ENCODE measurements at places on chromosomes 2 and 18.

DNA sequence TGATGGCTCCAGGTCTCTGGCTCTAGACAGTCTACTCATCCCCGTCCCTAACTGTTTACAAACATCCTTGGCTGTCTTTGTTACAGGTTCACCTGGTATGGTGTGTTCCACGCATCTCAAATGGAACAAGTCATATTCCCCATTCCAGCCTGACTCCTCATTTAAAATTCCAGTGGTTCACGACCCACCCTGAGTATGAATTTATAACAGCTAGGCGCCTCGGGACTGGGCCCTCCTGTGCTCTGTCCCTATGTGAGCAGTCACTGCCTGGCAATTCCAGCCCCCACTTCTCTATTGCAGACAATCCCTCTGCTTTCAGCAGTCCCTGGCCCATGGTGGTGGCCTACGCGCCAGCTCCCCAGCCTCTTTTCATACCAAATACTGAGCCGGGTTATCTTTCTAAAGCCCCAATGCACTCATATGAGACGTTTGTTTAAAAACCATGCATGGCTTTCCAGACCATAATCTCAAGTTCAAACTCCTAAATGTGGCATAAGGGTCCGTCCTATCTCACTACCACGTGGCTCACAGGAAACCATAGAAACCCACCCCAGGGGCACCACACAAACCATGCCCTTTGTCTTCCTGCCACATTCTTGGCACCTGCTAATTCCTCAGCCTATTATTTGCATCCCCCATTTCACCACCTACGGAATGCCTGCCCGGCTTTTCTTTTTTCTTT lies 1.6 kb downstream of the SERPINB8 start:
- DNase-seq: no peak

DNA sequence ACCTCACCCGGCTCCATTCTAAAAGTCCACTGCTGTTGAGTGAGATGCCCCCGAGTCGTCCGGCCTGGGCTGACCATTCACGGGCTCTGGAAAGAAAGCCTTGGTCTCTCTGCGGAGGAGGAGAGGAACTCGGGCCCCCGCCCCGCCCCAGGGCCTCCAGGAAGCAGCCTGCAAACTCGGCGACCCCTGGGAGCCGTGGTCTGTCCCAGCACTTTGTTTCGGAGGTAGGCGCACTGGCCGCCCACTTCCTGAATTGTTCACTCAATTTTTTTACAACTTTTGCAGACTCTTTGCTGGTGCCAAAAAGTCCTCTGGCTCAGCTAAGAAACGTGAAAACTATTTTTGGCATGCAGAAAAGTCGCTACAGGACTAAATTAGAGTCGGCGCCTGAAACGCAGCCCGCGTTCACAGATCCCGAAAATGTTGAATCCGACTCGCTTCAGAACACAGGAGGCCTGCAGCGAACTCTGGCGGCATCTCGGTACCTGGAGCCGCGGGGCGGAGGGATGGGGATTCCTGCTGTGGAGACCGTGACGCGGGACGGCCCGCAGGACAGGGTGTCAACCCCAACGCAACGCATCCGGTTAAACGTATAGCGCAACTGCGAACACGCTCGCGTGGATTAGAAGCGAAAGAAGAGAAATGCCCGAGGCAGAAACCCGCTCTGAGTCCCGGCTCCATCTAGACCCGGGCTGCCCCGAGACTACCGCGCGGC lies 1.5 kb downstream of the PXDN start:
- DNase-seq: peak; percentile 97

GRCh38 chr2:30358351-30358750 lies 88.7 kb upstream of the LCLAT1 start:
- no peak for DNase-seq

GRCh38 chr2:230873661-230874401 lies 9.1 kb downstream of the ITM2C start:
- DNase-seq: no peak

- DNase-seq: no peak
Measured at GRCh38 chr2:114800371-114800770, 357.9 kb downstream of the DPP10 start.

DNA sequence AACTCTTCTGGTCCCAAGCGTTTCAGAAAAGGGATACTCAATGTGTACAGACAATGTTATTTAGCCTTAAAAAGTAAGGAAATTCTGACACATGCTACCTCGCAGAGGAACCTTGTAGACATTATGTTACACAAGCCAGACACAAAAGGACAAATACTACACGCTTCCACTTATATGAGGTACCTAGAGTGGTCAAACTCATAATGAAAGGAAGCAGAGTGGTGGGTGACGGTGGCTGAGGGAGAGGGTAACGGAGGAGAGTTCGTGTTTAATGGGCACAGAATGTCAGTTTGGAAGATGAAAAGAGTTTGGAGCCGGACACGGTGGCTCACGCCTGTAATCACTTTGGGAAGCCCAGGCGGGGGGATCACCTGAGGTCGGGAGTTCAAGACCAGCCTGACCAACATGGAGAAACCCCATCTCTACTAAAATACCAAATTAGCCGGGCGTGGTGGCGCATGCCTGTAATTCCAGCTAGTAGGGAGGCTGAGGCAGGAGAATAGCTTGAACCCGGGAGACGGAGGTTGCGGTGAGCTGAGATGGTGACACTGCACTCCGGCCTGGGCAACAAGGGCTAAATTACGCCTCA lies 1.4 kb downstream of the MCM6 start:
- DNase-seq: no peak

GRCh38 chr18:47730795-47731194 lies 199.7 kb downstream of the SMAD2 start:
- peak; percentile 30 for DNase-seq

DNA sequence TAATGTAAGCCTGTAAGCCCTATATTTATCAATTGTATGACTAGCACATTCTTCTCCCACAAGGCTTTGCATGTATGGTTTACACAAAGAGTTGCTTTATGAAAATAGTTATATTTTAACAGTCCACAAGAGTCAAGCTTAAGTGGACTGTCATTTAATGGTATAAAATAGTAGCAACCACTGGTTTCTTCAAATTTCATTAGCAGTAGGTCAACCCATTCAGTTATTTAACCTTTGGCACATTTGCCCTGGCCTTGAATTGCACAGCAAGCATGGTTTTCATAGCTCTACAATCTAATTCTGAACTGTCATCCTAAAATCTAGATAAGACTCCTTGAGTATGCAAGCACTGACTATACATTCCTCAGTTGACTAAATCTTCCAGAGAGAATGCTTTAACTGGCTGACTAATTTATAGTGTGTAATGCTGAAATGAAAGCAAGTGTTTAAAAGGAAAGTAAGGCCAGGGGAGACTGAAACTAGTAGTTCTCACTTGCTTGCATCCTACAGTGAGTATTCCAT lies 1.8 kb downstream of the DPP4 start:
- DNase-seq: peak; percentile 64

GRCh38 chr18:5145168-5145825 lies 51.8 kb downstream of the AKAIN1 start:
- DNase-seq: no peak

DNA sequence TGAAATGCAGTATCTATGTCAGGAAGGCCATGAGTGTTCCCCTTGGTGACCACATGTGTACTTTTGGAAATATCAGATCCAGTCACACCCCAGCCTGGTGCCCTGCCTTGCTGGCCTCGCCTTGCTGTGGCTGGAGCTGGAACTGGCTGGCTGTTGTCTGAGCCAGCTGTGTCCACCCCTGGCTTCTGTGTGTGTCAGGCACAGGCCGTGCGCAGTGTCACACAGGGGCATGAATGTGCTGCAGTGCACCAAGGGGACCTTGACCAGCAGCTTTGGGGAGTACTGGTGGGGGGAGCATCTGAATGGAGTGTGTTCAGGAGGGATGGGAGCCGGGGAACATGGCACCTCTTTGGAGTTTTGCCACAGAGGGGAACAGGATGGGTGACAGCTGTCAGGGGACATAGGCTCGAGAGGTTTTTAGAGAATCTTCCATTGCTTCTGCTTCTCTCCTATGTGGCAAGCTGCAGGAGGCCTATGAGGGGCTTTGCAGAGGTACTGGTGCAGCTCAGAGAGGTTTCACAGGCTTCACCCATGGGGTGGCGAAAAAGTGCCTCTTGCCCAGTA lies 44.7 kb upstream of the FAHD2A start:
- no peak for DNase-seq

- no peak for DNase-seq
Measured at GRCh38 chr18:59733421-59733820, 36.2 kb upstream of the CCBE1 start.

GRCh38 chr2:61512768-61513398 lies 25.3 kb downstream of the XPO1 start:
- no peak for DNase-seq

- no peak for DNase-seq
Measured at GRCh38 chr2:201660293-201660895, 17.1 kb upstream of the TMEM237 start.

DNA sequence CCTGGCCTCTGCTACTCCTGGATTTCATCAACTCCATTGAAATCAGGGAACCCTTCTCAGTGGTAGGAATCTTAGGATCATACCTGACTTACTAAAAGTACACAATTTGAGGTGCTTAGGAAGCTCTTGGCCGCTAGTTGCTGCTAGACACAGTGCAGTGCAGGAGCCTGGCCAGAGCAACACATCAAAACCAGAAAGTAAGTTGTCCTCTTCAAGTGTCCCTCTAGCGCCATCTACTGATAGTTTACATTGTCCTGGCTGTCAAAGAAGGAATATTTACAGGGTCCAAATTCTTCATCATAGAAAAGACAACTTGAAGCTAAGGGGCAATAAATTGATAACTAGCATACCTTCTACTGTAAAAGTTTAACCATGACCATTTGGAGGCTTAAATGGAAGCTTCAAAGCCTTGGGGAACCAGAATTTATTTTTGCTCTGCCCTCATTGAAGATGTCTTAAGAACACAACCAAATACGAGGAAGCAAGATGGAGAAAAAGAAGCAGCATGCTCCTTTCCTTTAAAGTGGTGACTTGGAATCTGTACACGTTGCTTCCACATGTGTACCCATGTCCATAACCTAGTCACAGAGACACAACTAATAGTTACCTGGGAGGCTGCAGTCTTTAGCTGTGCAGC lies 889.1 kb upstream of the GCFC2 start:
- DNase-seq: peak; percentile 57

GRCh38 chr2:127279781-127280180 lies 14.2 kb downstream of the ERCC3 start:
- no peak for DNase-seq

DNA sequence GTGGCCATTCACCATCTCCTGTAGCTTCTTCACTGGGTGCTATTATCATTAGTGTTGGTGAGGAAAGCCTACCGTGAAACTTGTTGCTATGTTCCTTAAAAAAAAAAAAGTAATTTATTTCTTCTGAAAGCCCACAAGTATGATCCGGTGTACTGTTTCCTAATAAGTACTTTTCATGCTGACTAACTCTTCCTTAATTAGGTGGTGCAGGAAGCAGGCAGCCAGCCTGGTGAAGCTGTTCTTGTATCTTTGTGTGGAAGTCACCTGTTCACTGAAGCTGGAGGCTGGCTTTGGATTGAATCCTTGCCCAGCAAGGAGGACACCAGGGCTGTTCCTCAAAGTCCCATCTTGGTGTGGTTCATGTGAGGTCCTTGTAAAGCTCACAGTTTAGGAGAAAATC lies 321.7 kb upstream of the THSD7B start:
- DNase-seq: no peak

DNA sequence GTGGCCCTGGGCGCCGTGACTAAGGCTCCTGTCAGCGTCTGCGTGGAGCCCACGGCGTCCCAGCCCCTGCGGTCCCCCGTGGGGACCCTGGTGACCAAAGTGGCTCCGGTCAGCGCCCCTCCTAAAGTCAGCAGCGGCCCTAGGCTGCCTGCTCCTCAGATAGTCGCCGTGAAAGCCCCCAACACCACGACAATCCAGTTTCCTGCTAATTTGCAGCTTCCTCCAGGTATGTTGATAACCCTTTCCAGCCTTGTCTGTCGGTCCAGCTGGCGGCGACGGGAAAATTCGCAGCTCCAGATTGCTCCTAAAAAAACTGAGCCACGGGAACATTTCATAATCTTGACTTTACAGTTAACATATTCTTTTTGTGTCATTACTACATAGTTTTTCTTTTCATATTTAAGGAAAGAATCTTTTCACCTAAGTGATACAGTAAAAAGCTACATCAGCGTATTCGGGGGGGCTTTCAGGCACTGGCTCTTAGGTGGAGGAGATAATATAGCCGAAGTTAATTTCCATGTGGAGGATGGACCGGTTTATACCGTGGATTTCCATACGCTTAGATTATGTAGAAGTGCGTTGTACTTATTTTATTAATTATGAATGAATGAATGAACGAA lies 916 bp downstream of the TAF4B start:
- no peak for DNase-seq

DNA sequence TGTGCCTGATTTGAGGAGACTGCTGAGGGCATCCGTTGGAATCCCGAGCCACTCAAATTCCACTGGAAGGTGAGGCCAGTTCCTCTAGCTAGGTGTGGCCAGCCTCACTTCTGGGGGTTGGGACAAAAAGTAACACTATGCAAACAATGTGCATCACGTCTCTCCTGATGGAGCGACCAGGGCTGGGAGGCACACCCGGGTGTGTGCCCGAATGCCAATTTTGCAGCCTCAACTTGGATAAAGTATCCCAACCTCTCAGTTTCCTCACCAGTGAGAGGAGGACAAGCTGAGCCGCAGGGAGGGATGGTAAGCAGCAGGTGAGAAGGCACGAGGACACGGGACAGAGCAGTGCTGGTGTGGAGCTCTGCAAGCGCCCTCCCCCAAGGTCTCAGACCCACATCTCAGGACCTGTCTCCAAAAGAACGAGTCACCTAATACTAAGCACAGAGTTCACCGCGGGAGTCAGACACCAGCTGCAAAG lies 218.3 kb downstream of the HAUS1 start:
- peak; percentile 39 for DNase-seq

DNA sequence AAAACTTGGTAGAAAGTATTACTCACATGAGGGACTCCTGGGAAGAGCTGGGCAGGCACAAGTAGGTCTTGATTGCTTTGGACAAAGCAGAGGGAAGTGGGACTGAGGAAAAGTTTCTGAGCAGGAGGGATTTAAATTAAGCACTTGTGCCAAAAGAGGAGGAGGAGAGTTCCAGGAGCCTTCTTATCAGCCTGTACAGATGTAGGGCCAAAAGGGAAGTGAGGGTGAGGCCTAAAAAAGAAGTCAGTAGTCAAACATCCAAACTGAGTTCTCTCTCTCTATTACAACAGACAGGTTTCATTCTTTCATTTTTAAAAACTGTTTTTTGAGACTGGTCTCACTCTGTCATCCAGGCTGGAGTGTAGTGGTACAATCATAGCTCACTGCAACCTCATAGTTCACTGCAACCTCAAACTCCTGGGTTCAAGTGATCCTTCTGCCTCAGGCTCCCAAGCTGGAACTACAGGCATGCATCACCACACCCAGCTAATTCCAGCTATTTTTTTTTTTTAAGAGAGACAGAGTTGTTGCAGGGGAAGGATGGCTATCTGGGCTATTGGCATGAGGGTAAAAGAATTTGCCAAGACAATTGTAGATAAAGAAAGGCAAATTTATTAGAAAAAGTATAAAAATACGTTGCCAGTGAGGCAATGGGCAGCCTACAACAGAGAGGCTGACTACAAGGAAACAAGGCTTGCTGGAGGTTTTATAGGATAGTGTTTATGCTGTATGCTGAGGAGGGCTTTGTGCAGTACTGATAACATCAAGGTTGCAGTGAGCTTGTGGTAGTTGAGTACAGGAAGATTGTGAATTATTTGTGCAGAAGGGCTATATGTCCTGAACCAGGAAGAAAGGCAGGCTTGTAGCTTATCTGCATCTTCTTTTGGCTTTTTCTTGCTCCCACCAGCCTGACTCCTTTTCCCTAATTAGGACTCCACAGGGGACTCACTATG lies 29.0 kb downstream of the CFAP210 start:
- DNase-seq: no peak
